ENCODE measurements at places on chromosomes 5 and 9. TPM values are rescaled to one million over a fixed set of nuclear protein-coding genes. Genes with fewer than 3 reads are reported as not detected.

The PDLIM4 gene
- 65.7 TPM for total RNA-seq

GRCh38 chr5:67243349-67243748 lies 46.8 kb upstream of the CD180 start:
- no peak overlapping the region for H3K4me3 ChIP-seq
- DNase-seq = no peak
- no peaks in the 10 kb centered on the region for H3K27me3 ChIP-seq
- no peak overlapping the region for H3K27ac ChIP-seq

GRCh38 chr9:89811356-89811755 lies 206.5 kb downstream of the GADD45G start:
- DNase-seq = no peak
- H3K4me3 ChIP-seq = no peak overlapping the region
- peaks cover 48% of the 10 kb centered on the region for H3K4me1 ChIP-seq
- H3K27ac ChIP-seq = no peak overlapping the region
- H3K36me3 ChIP-seq = no peaks in the 10 kb centered on the region
- H3K27me3 ChIP-seq = no peaks in the 10 kb centered on the region

The PCDHGA11 gene
- 10.3 TPM for total RNA-seq

GRCh38 chr5:43390471-43390870 lies 21.7 kb downstream of the CCL28 start:
- DNase-seq = no peak
- no peaks in the 10 kb centered on the region for H3K36me3 ChIP-seq
- H3K27me3 ChIP-seq = no peaks in the 10 kb centered on the region
- H3K4me3 ChIP-seq = no peak overlapping the region
- H3K27ac ChIP-seq = no peak overlapping the region

- no peaks in the 10 kb centered on the region for H3K27me3 ChIP-seq
- no peaks in the 10 kb centered on the region for H3K36me3 ChIP-seq
- H3K4me3 ChIP-seq = no peak overlapping the region
- DNase-seq = no peak
- H3K4me1 ChIP-seq = no peaks in the 10 kb centered on the region
- H3K27ac ChIP-seq = no peak overlapping the region
Observed at GRCh38 chr5:118553662-118554061, 434.7 kb downstream of the DTWD2 start.

GRCh38 chr9:1606253-1606652 lies 408.9 kb upstream of the SMARCA2 start:
- no peaks in the 10 kb centered on the region for H3K36me3 ChIP-seq
- no peak overlapping the region for H3K4me3 ChIP-seq
- no peak for DNase-seq
- no peak overlapping the region for H3K27ac ChIP-seq

- H3K4me1 ChIP-seq = no peaks in the 10 kb centered on the region
- H3K27ac ChIP-seq = no peak overlapping the region
Observed at GRCh38 chr5:178455480-178455835, 134.7 kb downstream of the COL23A1 start.

DNA sequence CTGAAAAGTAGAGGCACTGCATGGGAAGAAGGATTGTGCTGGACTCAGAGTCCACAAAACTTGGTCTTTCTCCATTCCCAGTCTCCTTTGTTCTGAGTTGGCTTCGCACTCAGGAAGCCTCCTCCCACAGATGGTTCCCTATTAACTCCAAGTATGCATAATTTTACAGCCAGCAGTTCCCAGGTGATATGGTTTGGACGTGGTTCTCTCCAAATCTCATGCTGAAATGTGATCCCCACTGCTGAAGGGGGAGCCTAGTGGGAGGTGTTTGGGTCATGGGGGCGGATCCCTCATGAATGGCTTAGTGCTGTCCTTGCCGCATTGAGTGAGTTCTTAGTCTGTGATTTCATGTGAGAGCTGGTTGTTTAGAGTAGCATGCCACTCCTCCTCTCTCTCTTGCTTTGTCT lies 86.6 kb downstream of the FEM1C start:
- H3K27ac ChIP-seq = no peak overlapping the region
- H3K36me3 ChIP-seq = no peaks in the 10 kb centered on the region
- no peak overlapping the region for H3K4me3 ChIP-seq
- no peak for DNase-seq
- H3K27me3 ChIP-seq = no peaks in the 10 kb centered on the region

DNA sequence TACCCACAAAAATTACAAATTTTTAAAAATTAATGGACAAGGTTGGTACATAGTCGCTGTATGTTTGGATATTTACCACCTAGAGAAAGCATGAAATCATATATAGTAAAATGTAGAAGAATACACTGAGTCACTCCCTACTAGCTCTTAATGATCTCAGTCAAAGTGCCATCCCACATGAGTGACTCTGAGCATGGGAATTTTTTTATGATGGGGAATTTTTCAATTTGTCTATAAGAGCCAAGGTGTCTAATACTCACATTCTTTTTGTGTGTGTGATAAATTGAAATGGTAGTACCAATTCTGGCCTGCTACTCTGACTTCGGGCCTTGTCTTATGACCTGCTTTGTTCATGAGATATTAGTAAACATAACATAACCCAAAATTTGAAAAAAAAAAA lies 483.2 kb downstream of the CDH10 start:
- H3K4me1 ChIP-seq = no peaks in the 10 kb centered on the region
- no peak for DNase-seq
- H3K27ac ChIP-seq = no peak overlapping the region
- no peaks in the 10 kb centered on the region for H3K27me3 ChIP-seq
- H3K36me3 ChIP-seq = no peaks in the 10 kb centered on the region

Data from endothelial cell of umbilical vein (primary cell).